T-helper 17 cell (primary cell): ENCODE measurements at places on chromosomes 16 and 17. TPM values are rescaled to one million over a fixed set of nuclear protein-coding genes. Genes with fewer than 3 reads are reported as not detected.

The CDH8 gene
- not detected for total RNA-seq

The RBFOX1 gene
- not detected for total RNA-seq

The TMEM100 gene
- total RNA-seq = not detected

The MTHFSD gene
- 13.1 TPM for total RNA-seq

The CRHR1 gene
- total RNA-seq = not detected

The KRT40 gene
- not detected for total RNA-seq

The DPEP2 gene
- total RNA-seq = 51.2 TPM

The SPATA22 gene
- total RNA-seq = 0.22 TPM

DNA sequence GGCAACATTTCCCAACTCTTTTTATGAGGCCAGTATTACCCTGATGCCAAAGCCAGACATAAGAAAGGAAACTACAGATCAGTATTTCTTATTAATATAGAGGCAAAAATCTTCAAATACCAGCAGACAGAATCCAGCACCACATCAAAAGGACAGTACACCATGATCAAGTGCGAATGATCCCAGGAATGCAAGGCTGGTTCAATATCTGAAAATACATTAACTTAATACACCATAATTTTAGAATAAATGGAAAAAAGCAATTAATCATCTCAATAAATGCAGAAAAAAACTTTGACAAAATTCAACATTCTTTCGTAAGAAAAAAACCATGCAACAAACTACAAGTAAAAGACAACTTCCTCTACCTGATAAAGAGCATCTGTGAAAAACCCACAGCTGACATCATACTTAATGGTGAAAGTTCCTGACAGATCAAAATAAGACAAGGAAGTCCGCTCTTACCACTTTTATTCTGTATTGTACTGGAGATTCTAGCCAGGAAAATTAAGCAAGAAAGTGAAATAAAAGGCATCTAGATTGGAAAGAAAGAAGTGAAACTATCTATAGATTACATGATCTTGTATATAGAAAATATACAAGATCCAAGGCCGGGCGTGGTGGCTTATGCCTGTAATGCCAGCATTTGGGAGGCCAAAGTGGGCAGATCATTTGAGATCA lies 26.4 kb upstream of the MAPK3 start:
- peaks cover 6% of the 10 kb centered on the region for H3K4me1 ChIP-seq
- no peaks in the 10 kb centered on the region for H3K27me3 ChIP-seq
- DNase-seq = no peak

- H3K36me3 ChIP-seq = peaks cover 27% of the 10 kb centered on the region
- peak within 1 kb of the TSS; percentile 100 for H3K27ac ChIP-seq
- DNase-seq = no peak
- H3K4me3 ChIP-seq = peak within 1 kb of the TSS; percentile 100
These were observed at the start of gene TSPOAP1 for GRCh38 chr17:58328195-58329034. TSS of gene TSPOAP1 (minus strand) at chr17:58328795. CDS start at chr17:58327920, 875 bp downstream.

DNA sequence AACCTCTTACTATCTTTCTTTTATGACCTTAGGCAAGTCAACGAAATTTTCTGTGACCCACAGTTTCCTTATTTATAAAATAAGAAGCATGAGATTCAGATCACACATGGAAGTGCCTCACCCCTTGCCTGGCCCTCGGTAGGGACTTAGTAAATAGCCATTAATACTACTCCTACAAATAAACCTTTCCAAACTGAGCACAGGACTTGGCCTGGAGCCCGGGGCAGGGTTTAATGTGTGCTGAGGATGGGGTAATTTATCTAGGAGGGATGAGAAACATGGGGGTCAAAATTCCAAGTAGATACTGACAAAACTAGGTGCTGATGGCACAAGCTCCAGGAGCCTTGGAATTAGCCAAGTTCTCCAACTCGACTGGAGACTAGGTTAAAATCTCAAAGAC lies 35.0 kb downstream of the PITPNC1 start:
- H3K4me3 ChIP-seq = no peak overlapping the region
- peak overlapping the region; percentile 76 for H3K27ac ChIP-seq

DNA sequence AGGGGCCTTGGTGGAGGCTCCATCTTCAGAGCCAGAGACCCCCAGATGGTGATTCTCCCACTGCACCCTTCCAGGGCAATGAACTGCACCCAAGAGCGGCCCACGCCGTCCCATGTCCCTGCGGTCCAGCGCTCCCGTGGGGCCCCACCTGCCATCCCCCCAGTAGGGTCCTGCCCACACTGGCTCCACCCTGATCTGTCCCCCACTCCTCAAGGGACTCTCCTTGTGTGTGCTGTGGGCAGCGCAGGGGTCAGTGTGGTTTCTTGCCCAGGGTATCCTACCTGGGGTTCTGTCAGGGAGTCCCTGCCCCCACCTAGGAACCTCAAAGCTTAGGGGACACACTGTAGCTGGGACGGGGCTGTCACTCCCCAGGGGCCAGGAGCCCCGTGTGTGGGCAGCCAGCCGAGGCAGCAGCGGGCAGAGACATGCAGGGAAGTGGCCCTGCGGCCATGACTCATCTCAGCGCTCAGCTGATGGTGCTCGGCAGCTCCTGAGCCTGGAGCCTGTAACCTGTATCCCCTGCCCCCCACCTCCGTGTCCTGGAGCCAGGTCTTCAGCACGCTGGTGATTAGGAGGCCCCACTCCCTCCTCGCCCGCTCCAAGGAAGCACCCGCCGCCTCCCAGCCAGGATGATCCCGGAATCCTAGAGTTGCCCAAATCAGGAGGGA lies 35.7 kb upstream of the SSTR5 start:
- H3K27me3 ChIP-seq = no peaks in the 10 kb centered on the region
- no peak for DNase-seq
- H3K4me1 ChIP-seq = no peaks in the 10 kb centered on the region
- no peaks in the 10 kb centered on the region for H3K36me3 ChIP-seq
- no peak overlapping the region for H3K4me3 ChIP-seq
- no peak overlapping the region for H3K27ac ChIP-seq

- H3K27ac ChIP-seq = no peak overlapping the region
- peaks cover 2% of the 10 kb centered on the region for H3K36me3 ChIP-seq
- DNase-seq = peak; percentile 20
- peaks cover 12% of the 10 kb centered on the region for H3K4me1 ChIP-seq
These were observed 88.6 kb downstream of the USP31 start for GRCh38 chr16:23060458-23061320.

DNA sequence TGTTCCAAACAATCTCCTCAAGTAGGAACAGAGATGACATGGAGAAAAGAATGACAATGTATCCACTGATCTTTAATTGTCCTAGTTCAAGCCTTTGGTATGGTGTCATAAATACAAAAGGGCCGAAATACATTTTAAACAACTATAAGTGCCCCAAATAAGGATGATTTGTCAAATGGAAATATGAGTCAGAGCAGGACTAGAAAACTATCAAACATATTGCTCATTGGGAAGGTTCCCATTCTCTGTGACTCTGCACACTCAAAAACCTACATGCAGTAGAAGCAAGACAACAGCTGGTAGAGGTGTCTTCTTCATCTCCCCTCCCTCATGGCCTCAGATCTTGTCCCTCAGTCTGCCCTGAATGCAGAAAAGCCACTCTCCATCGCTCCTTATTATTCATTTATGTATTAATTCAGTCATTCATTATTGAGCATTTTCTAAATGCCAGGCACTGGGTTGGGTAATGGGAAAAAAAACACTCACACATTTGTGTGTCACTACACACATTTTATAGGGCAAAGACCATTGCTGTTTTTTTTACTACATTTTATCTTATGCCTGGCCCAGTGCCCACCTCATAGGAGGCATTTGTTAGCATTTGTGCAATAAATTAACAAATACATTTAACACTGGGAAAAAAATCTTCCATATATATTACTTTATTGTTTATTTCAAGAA lies 10.1 kb downstream of the CA10 start:
- H3K36me3 ChIP-seq = no peaks in the 10 kb centered on the region
- no peaks in the 10 kb centered on the region for H3K27me3 ChIP-seq
- no peak overlapping the region for H3K4me3 ChIP-seq
- DNase-seq = no peak
- H3K27ac ChIP-seq = no peak overlapping the region

GRCh38 chr17:62188713-62189112 lies 123.6 kb upstream of the MED13 start:
- peaks cover 9% of the 10 kb centered on the region for H3K27me3 ChIP-seq
- no peak overlapping the region for H3K4me3 ChIP-seq
- H3K27ac ChIP-seq = no peak overlapping the region
- no peak for DNase-seq
- H3K4me1 ChIP-seq = peaks cover 7% of the 10 kb centered on the region

DNA sequence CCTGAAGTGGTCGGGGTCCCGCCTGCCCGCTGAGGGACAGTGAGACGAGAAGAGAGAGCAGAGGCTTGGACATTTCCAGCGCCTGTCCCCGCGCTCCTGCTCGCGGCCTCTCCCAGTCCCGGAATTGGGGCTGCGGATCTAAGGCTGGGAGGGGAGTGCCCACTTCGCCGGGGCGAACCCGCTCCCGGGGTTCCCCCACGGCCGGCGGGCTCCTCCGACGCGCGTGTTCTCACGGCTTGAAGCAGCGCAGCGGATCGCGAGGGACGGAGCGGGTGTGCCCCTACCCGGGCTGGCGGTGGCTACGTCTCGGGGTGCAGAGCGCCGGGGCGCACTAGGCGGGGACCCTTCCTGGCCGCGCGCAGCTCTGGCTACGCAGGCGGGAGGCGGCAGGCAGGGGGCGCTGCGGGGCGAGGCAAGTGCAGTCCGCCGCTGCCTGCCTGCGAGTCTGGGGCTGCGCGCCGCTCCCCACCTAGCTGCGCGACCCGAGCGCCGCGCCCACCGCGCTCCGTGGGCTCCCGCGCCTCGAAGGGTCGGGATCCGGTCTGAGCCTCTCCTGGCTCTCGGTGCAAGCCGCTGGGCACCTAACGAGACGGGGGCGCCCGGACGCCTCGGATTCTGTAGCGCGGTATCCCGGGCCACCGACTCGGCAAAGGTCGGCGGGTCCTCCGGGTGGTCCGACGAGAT lies 1.2 kb downstream of the NGFR start:
- H3K36me3 ChIP-seq = peaks cover 5% of the 10 kb centered on the region
- no peak overlapping the region for H3K27ac ChIP-seq
- peak; percentile 74 for DNase-seq
- H3K4me1 ChIP-seq = peaks cover 29% of the 10 kb centered on the region
- peak overlapping the region; percentile 90 for H3K4me3 ChIP-seq
- H3K27me3 ChIP-seq = peaks cover 43% of the 10 kb centered on the region

DNA sequence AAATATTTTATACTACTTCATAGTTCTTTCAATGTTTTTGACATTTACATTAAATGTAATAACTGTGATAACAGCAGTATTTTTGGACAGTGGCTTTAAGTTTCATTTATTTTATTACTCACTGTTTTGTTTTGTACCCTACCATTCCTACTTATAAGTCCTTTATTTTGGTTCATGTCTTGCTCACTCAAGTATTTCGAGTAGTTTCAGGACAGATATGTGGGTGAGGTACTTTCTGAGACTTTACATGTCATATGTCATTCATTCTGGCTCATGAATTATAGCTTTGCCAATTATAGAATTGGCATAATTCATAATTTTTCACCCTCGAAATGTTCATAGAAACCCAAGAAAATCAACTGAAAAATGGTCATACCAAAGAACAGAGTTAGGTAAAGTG lies 44.4 kb downstream of the PIK3R5 start:
- H3K36me3 ChIP-seq = peaks cover 7% of the 10 kb centered on the region
- peaks cover 12% of the 10 kb centered on the region for H3K4me1 ChIP-seq
- H3K27ac ChIP-seq = no peak overlapping the region
- DNase-seq = no peak
- H3K27me3 ChIP-seq = no peaks in the 10 kb centered on the region

GRCh38 chr17:64219571-64219970 lies 43.5 kb downstream of the TEX2 start:
- H3K27me3 ChIP-seq = no peaks in the 10 kb centered on the region
- no peak overlapping the region for H3K27ac ChIP-seq
- peaks cover 19% of the 10 kb centered on the region for H3K4me1 ChIP-seq
- no peak overlapping the region for H3K4me3 ChIP-seq
- DNase-seq = no peak

GRCh38 chr17:19260958-19261357 lies 23.8 kb downstream of the EPN2 start:
- no peak overlapping the region for H3K27ac ChIP-seq
- peaks cover 15% of the 10 kb centered on the region for H3K4me1 ChIP-seq
- no peak overlapping the region for H3K4me3 ChIP-seq
- H3K27me3 ChIP-seq = peaks cover 56% of the 10 kb centered on the region

GRCh38 chr17:63578027-63578768 lies 22.5 kb upstream of the TACO1 start:
- no peak overlapping the region for H3K4me3 ChIP-seq
- H3K27ac ChIP-seq = peak overlapping the region; percentile 80
- DNase-seq = no peak
- H3K27me3 ChIP-seq = no peaks in the 10 kb centered on the region
